ENCODE measurements at places on chromosomes 5 and 9.

DNA sequence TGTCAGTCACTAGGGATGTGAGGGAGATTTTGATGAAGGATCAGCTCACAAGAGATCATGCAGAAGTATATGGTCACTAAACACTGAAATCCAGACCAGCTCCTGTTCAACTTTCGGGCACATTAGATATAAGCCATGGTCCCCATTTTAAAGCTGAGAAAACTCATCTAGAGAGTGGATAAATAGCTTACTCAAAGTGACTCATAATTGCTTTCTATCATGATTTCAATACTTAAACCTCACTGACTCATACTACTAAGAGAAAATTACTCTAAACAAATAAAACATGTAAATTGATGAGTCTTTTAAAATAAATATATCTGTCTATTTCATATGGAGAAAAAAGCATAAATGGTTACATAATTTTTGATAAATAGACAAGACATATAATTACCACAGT, 567.7 kb downstream of the TLR4 start:
- no peak for DNase-seq

DNA sequence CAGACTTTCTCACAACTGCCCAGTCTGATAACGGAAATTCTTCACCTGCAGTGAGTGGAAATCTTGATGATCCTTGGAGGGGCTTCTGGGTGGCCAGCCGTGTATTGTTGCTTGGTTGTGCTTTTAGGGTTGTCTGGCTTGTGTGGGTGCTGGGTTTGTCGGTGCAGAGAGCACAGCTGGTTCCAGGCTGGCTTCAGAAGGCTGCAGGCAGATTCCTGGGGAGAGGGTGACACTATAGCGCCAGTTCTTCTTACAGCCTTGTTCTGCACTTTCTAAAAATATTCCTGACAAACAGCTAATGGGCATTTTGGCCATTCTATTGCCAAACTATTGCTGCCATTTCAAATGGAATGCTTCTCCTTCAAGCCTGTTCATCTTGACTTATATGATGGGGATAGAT, 99.3 kb downstream of the PDZD2 start:
- DNase-seq, result no peak

DNA sequence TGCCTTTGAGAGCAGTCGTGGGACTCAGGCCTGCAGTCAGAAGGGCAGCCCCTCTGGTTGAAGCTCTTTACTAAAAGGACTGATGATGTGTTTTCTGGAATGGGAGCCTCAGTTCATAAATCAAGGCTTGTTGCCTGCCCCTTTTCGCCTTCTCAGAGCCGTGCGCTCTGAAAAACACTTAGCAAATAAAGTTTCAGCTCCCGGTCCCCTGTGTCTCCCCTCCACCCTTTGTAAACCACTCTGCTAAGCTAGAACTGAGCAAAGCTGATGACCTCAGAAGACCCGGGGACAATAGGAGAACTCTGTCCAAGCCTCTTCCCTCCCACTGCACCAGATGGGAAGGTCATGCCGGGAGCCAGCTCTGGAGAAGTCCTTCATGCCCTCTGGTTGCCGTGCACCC, 39.3 kb upstream of the ADRA1B start:
- DNase-seq, result no peak

- DNase-seq, result no peak
Measured at GRCh38 chr5:61018062-61018461, 73.1 kb downstream of the NDUFAF2 start.

GRCh38 chr5:72645064-72645846, 138.0 kb upstream of the ZNF366 start:
- DNase-seq, result no peak

DNA sequence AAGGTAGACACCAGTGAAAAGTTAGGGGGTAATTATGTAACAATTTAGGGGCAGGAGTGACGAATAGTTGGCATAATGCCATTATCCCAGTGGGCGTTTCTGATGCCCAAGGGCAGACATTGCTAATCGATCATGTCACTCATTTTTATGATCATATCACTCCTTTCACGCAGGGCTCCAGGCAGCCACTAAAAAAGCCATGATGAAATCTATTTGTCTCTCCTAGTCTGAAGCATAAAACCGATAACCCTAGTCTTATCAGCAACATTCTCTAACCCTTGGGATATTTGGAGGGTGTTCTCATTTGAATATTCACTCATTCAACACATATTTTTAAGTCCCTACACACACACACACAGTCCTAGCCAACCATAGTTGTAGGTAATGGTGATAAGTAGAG, 114.9 kb downstream of the NMUR2 start:
- DNase-seq, result no peak

GRCh38 chr5:43161244-43161643, 30.8 kb upstream of the NIM1K start:
- DNase-seq, result no peak

GRCh38 chr9:5631026-5631425, 2.1 kb downstream of the RIC1 start:
- DNase-seq, result no peak

- DNase-seq, result no peak
Measured at GRCh38 chr5:123611406-123611709, 99.4 kb downstream of the CSNK1G3 start.

DNA sequence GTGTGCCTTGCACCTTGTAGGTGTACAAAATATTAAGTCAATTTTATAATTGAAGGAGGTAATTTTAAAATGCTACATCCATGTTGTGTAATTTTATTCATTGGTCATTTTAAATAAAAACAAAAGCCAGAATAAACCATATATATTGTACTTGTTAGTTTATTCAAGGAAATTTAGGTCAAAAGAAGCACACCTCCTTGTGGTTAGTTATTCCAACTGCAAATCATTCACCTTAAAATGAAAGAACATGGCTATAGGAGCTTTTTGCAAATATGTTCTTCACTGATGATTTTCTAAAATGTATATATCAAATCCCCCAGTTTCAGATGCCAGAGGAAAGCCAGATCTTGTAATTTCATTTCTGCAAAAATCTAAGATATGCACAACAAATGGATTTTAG, 5.4 kb upstream of the MOCS2 start:
- DNase-seq, result no peak

- no peak for DNase-seq
Measured at GRCh38 chr5:172707285-172708182, 63.5 kb downstream of the DUSP1 start.

- DNase-seq, result no peak
Measured at GRCh38 chr9:120985819-120986222, 59.2 kb upstream of the TRAF1 start.

- no peak for DNase-seq
Measured at GRCh38 chr5:67659288-67659687, 462.7 kb upstream of the CD180 start.

GRCh38 chr5:26940994-26941393, 97.4 kb downstream of the CDH9 start:
- DNase-seq, result no peak

DNA sequence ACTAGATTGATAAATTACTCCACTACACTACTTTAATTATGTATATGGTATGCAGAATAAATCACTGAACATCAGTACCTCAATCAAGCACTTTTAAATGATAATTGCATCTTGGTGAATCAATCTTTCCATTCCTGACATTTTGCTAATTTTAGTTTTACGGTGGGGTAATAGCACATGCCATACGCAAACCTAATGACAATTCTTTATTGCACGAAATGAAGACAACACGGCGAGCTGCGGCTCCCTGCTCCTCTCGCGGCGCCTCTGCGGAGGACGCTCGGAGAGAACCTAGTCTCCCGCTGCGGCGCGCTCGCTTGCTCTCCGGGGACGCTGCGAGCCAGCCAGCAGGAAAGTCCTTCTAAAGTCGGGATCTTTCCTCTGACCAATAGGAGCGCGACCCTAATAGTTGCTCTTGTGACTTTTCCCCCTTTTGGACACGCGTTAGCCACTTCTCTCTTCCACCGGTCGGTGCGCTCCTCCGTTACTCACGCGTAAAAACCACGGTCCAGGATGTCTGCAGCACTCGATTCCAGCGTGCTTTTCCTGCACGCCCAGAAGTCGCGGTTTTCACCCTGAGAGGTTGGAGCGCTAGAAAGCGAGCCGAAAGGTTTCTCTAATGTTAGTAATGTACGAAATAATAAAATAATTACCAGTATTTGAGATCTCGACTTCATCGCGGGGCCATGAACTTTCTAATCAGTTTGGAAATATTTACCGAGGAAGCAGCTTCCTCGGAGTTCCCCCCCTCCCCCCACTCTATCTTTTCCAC, 1.0 kb upstream of the MEF2C start:
- no peak for DNase-seq

DNA sequence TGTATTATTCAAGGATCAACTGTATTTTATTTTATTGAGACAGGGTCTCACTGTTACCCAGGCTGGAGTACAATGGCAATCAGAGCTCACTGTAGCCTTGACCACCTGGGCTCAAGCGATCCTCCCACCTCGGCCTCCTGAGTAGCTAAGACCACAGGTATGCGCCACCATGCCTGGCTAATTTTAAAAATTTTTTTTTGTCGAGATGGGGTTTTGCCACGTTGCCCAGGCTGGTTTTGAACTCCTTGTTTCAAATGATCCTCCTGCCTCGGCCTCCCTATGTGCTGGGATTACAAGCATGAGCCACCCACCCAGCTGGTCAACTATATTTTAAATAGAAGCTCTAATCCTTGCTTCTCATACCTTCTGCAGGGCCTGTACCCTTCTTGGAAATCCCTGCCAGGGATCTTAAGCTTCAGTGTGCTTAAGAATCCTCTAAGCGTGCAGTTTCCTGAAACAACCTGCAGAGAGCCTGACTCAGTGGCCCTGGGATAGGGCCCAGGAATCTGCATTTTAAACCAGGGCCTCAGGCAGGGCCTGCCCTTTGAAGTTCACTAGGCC, 2.9 kb downstream of the AKNA start:
- DNase-seq, result no peak

GRCh38 chr9:93099551-93100275, 3.7 kb downstream of the CARD19 start:
- no peak for DNase-seq

DNA sequence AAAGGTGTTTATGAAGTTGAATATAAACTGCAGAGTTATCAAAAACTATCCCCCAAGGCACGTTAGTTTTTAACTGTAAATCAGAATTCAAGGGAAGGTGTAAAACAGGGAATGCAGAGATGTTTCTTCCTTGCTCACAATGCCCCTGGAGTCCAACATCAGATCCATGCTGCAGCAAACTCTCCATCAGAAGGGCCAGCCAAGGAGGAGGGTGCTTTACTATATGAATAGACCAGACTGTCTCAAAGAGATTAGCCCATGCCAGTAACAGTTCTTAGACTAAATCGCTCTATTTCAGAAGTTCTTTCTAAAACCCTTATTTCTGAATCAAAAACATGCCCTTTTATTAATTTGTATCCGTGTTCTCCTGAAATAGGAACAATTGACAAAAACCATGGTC, 362.8 kb upstream of the RPS23 start:
- no peak for DNase-seq

DNA sequence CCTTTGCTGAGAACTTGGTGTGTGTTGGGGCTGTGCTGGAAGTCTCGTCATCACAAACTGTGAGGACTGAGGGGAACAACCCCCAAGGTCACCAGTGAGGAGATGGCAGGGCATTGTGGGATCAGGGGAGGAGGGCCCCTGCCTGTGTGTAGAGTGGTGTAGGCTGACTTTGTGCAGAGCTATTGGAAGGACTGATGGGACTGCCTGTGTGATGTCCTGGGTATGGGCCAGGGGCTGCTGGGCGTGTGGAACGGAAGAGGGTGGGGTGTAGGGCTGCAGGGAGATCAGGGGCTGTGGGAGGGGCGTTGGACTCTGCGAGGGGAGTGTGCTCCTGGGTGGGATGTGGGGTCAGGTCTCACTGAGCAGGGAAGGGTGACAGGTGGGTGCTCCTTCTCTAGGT, 3.6 kb downstream of the WNK2 start:
- DNase-seq, result no peak

DNA sequence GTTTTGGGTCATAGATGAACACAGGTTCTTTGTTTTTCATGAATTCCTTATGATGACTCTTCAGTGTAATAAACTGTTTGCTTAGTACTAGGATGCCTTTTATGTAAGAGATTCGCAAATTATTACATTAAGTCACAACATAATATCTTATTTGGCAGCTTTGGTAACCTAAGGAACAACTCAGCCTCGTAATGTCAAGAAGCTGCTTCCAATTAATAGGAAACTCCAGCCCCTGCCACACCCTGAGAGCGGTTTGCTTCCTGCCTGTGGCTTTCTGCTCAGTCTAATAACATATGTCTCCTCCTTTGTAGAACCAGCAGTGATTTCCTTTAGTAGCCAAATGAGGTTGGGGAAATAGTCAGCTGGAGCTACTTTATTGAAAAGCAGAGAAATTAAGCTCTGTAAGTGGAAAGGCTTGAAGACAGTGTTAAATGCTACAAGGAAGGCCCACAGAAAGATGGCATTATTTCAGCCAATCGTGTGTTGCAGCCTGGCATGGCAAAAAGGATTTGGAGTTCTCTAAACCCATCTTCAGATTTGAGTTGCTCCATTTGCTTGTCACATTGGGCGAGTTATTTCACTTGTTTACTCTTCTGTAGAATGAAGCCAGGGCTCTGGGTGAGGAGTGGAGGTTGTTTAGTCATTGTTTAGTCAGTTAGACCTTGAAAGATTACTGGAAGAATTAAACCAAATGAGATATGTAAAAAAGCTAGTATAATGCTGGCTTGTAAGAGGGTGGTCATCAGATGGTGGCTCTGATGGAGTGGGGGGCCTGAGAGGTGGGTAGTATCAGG, 54.1 kb downstream of the MTAP start:
- no peak for DNase-seq

GRCh38 chr5:109945097-109945678, 255.5 kb downstream of the MAN2A1 start:
- no peak for DNase-seq

- DNase-seq, result no peak
Measured at GRCh38 chr9:6909181-6909580, 151.4 kb downstream of the KDM4C start.

DNA sequence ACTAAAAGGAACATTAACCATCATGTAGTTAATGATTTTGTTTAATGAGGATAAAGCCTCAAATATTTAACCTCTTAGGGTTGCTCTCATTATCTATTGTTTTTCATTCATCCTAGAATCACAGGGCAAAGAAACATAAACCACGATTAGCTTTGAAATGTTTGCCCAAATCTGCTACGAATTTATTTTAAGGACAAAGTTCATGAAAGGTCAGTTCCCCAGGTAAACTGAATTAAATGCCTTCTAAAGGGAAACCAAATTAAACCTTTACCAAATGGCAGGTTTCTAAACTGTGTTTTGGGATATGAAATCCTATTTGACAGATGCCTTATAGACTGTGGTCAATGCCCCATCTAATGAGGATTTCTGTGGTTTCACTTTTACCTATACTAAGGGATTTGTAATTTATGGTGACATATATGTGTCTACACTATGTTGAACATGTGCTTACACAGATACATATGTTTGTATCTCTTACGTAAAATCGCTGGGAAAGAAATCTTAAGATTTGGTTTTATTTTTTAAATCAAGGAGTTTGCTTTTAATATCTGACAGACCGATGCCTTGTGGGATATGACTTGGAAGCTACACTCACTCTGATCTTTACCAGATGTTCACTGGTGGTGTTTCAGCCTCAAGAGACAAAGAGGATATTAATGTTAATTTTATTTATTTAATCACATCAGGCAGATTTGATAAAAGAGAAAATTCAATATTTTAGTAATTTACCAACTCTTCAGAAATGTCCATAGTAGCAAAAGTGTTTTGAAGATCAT, 188.4 kb downstream of the GLIS3 start:
- no peak for DNase-seq

Data from stimulated activated CD4-positive, alpha-beta T cell treated with anti-CD3 and anti-CD28 coated beads, TNF-alpha, amount 100 ng/mL, for 48 hours (primary cell).